ENCODE measurements at places on chromosomes 7 and 10.

DNA sequence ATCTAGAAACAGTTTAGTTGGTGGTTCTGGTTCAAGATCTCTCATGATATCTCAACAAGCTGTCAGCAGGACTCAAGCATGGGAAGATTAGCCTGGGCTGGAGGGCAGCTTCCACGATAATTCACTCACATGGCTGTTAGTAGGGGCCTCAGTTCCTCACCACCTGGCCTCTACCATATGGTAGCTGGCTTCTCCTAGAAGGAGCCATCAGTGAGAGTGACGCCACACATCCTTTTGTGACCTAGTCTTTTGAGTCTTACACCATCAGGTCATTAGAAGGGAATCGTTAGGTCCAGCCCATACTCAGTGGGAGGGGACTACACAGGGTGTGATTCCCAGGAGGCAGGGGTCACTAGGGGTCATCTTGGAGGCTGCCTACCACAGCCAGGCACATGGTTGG lies 239.3 kb upstream of the PLPP4 start:
- no peak for DNase-seq

DNA sequence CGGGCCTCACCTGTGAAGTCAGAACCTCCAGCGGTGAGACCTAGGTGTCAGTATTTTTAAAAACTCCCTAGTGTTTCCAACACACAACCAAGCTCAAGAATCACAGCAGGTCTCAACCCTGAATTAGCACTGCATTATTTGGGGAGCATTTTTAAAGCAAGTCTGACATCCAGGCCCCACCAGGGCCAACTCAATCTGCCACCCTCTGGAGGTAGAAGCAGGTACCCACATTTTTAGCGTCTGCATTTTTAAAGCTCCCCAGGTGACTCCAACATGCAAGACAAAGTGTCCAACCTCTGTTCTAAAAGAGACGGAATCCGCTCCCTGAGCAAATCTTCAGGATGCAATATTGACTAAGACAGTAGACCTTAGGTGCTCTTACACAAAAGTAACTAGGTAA lies 225.7 kb downstream of the TNS3 start:
- DNase-seq, result no peak

DNA sequence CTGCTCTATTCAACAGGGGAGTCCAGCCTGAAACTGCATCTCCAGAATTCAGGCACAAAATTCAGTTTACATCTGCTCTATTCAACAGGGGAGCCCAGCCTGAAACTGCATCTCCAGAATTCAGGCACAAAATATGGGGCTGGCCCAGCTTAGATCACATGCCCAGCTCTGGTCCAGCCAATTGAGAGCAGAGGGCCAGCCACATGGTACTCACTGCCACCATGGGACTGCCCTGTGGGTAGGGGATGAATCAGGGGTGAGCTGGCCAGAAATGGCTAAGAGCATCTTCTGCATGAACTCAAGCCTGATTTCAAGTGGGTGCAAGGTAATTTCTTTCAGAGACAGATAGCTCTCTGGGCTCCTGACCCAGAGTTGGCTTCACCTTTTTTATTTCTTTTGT lies 156.6 kb upstream of the LYZL2 start:
- no peak for DNase-seq

DNA sequence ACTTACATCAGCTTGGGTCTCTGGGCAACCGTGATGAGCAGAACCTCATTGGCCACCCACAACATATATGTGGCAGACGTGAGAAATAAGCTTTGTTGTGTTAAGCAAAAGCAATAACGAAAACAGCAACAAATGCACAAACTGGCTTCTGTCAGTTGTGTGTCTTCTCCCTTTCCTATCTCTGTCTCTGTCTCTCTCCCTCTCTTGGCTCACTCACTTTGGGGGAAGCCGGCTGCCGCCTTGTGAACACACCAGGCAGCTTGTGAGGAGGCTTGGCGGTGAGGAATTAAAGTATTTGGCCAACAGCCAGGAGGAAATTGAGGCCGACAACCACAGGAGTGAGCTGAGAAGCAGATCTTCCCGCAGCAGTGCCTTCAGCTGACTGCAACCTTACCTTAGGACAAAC lies 21.9 kb upstream of the CDCA7L start:
- DNase-seq, result no peak

GRCh38 chr7:94391726-94392392 lies 2.8 kb upstream of the COL1A2 start:
- no peak for DNase-seq

DNA sequence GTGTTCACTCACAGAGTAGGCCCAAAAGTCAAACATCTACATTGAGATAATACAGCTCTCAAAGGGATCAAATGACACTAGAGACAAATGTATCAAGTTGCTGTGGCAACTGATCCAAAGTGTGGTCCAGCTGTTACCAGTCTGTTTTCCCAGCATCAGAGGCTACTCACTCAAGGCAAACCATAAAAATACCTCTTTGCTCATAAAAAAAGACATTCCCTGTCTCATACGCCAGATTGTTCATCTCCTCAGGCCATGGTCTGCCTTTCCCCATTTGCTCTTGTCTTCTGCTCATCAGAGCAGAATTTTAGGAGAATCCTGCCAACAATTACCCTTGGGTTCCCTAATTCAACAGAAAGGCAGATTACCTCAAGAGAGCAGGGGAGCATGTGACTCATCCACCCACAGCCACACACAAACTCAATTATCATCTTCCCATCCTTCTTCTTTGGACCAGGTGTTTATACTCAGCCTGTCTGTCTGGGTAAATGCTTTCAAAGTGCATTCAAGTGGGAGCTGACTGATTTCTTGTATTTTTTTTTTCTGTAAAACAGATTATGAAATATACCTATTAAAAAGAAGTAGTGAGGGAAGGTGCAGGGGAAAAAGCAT lies 226.5 kb upstream of the HPS1 start:
- DNase-seq, result no peak

DNA sequence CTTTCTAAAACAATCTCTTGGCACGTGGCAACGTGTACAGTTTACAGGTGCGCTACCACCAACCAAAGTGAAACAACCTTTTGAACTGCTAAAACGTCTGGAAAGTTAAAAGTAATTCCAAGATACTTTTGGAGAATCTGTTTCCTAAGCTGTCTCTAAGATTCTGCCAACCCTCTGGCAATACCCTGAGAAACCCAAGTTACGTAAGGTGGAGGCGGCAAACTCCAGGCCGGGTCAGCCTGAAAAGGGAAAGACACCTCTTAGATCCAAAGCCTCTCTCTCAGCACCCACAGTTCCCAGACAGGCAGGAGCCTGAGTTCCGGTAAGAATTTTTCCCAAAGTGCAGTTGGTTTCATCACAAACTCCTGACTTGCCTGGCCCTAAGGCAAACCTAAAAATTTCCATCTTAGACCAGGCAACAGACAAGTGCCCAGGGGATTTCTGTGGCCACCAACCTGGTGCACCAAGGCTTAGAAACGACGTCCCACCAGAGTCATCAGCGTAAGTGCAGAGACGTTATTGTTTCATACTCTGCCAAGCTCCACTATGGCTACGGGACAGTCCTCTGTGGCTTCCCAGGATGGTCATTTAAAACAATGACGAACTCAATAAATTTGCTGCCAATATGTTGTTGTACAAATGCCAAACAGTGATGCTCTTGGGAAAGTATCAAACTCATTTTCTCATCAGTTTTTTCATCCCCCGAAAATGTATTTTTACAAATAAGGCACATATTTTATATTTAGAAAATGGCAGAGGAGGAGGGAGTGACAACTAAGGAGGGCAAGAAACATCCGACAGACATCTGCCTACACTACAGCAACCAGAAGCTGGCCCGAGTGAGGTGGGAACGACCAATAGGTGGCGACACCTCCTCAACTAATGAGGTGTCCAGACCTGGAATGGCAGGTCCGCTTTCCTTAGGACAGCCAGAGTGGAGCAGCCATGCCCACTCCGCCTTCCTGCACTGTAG lies 205.8 kb upstream of the FRMD4A start:
- peak; percentile 44 for DNase-seq

DNA sequence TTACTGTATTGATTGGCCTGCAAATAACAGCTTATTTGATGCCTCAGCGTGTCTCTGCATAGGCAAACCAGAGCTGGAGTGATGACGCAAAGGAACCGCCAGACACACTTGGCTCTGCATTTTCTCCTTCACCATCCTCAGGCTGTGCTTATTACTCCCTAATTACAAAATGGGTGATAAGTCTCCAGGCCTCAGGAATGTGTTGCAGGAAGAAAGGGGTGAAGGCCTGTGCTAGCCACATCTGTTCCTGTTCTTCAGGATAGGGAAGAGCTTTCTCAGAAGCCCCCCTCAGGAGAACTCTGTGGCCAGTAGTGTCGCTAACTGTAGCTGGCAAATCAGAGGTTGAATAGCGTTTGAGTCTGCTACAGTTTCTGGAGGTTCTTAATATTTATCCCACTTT lies 5.1 kb downstream of the TDRD1 start:
- DNase-seq, result no peak

GRCh38 chr7:5477723-5478531 lies 54.3 kb upstream of the TNRC18 start:
- no peak for DNase-seq

- no peak for DNase-seq
Observed at GRCh38 chr10:38007991-38008390, 2.5 kb upstream of the ZNF33A start.
